Gastrocnemius medialis (tissue), 4 donors: ENCODE measurements at places on chromosomes 12 and 14.
A peak's percentile ranks its signal among the peaks of the same experiment; 100 is the strongest.

DNA sequence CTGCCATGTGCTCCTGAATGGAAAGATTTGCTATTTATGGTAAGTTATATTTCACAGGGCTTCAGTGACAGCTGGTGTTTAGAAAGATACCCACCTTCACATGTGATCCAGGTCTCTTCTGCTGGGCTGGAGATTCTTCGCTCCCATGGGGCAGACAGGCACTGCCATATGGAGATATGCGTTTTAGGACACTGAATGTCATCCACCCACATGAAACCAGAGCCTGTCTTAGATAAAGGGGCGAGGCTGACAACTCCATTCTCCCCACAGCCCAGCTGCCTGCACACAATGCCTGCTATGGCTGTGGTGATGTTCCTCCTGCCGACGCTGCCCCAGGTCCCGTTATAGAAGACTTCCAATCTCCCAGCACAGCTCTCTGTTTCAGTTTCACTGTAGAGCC lies 69.4 kb downstream of the ACSM4 start:
- H3K27ac ChIP-seq = no peak overlapping the region
- H3K27me3 ChIP-seq = no peaks in the 10 kb centered on the region
- no peak overlapping the region for H3K4me3 ChIP-seq
- DNase-seq = no peak
- H3K4me1 ChIP-seq = no peaks in the 10 kb centered on the region

DNA sequence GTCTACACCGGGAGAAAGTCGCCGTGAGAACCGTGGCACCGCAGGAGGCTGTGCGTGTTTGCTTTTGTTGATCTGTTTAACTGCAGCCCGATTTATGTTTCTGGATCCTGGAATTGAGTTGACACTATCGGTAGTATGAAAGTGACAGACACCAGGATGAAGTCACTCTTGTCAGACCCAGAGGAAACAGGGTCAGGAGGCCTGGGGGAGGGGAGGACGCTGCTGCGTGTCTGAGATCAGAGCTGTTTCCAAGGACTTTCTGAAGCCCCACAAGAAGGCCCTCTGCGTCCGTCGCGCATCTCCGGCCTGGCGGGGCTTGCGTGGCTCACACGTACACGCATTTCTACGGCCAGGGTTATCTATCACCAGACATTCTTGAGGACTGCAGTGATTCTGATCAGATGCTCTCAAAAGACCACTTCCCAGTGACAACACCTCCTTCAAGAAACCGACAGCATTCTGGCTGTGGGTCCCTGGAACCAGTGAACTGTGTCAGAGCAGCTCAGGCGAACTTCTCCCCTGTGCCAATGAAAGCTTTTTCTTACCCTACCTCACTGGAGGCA lies 263.4 kb downstream of the ADGRD1 start:
- H3K36me3 ChIP-seq = no peaks in the 10 kb centered on the region
- H3K4me3 ChIP-seq = no peak overlapping the region
- DNase-seq = no peak
- H3K4me1 ChIP-seq = no peaks in the 10 kb centered on the region

DNA sequence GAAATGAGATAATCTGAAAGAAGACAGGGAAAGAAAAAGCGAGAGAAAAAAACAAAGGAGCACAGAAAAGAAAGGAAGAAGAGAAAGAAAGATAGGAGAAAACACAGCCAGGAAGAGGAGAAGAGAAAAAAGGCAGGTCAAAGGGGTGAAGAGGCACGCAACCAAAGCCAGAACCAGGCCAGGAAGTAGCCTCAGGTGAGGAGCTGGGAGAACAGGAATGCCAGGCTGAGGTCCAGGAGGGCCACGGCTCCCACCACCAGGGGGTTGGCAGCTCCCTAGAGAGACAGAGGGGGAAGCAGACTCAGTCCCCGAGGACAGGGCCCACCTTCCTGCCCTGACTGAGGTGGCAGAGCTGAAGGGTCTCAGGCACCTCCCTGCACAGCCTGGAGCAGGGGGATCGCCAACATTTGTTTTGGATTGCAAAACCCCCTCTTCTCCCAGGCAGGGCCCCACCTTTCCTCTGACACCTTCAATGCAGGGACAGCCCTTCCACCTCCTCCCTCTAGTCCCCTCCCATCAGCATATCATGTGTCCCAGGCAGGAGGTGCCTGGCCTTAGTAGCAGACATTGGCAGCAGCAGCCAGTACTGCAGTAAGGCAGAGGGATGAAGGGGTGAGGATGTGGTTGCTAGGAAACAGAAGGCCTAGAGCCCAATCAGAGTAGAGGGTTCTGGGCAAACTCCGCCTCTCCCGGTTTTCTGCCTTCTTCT lies 2.0 kb upstream of the AP1G2 start:
- peak; percentile 5 for DNase-seq
- H3K4me3 ChIP-seq = no peak overlapping the region
- peaks cover 11% of the 10 kb centered on the region for H3K27me3 ChIP-seq
- H3K36me3 ChIP-seq = no peaks in the 10 kb centered on the region
- H3K27ac ChIP-seq = no peak overlapping the region

GRCh38 chr14:94132285-94132887 lies 3.0 kb upstream of the IFI27L2 start:
- no peak overlapping the region for H3K27ac ChIP-seq
- H3K4me3 ChIP-seq = no peak overlapping the region
- no peaks in the 10 kb centered on the region for H3K27me3 ChIP-seq
- DNase-seq = no peak
